ENCODE measurements at places on chromosomes 7 and 10. TPM values are rescaled to one million over a fixed set of nuclear protein-coding genes. Genes with fewer than 3 reads are reported as not detected.
A peak's percentile ranks its signal among the peaks of the same experiment; 100 is the strongest.

DNA sequence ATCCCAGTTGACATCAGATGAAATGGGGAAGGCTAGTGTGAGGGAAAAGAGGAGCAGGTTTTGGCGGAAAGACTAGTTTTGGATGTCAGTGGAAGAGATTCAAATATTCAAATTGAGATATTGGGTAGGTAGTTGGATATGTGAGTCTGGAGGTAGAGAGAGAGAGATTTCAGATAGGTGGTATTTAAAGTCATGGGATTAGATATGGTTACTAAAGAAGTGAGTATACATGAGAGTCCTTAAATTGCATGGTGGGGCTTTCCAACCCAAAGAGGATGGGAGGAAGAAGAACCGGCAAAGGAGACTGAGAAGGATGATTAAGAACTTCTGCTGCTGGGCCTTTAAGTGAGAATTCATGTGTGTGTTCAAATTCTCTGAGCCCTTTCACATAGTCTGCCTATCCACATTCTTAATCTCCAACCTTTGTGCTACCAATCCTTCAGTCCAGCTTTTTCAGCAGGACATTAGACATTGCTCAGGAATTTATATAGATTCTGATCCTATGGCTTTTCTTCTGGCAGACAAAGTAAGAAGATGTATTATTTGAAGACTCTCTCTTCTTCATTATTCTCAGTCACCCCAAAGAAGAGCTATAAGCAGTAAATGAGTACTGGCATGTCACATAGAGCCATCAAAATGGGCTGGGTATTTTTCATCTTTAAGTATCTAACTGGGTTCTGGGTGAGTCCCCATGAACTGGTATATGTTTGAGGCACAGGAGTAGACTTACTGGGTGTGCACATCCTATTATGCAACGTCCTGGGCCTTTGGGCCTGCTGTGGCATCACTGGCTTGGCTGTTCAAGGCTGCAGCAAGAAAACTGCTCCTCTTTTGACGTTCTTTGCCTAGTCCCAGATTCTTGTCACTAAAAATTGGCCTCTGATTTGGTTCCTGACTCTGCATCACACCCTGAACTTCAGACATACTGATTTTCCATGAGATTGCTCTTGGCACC is 33.6 kb downstream of the ST7 start:
- DNase-seq: no peak

Gene CTAGE8
- 0.96 TPM for total RNA-seq

DNA sequence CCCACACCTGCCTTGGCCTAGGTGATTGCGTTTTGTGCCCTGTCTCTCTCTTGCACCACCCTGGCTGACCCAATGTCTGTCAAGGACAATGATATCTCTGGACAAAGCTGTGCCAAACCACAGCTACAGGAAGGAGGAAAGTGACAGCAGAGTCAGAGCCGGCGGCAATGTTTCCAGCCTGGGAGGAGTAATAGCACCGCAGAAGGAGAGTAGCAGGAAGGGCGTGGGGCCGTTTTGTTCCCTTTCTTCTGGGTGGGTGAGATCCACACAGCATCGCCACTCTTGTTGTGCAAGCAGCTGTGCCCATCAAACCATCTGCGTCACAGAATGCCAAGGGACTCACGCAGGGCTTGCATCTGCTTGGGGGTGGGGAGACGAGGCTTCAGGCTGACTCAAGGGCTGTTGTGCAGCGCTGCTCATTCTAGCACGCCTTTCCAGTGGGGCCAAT is 341.6 kb upstream of the AUTS2 start:
- DNase-seq: no peak

Gene MMD2
- total RNA-seq: not detected

GRCh38 chr7:159020987-159021386 is 123.7 kb downstream of the VIPR2 start:
- no peak for DNase-seq

DNA sequence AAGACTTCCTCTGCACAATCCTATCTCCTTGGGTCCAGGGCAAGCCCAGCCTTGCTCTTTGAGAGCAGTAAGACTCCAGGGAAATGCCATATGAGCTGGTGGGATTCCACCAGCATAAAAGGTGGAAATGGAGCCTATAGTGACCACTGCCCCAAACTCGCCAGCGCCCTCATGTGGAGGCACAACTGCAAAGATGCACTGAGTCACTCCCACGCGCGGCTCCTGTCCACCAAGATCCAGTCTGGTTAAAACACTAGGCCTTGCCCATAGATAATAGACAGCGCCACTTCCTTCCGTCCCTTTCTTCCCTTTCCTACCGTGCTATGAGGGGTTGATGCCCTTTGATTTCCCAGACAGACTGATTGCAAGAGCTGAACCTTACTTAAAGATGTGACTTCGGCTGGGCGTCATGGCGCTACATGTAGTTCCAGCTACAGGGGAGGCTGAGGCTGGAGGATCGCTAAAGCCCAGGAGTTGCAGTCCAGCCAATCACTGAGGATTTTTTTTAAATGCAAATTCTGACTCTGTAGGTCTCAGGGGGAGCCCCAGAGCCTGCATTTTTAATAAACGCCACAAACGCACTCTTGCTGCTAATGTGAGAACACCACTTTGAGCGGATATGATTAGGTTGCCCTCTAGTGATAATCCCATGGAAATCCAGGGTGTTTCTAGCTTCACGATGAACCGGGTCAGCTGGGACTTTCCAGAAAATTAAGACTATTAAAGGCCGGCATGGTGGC is 136.5 kb downstream of the EPC1 start:
- DNase-seq: peak; percentile 44

DNA sequence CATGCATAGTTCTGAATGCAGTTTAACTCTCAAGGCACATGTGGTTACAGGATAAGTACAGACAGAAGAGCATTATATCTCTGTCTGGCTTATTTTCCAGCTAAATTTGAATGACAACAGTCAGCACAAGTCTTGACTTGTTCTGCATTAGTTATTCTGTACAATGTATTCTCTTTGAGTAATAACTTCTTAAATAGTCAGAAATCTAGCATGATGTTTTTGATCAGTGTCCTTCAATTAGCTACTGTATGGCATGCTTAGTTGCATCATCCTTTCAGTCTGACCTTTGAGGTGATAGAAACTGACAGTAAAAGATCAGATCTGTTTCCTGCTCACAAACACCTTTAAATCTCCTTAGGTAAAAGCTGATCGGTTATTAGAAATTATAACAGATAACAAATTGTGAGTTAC is 118.1 kb downstream of the ARL4A start:
- peak; percentile 67 for DNase-seq

DNA sequence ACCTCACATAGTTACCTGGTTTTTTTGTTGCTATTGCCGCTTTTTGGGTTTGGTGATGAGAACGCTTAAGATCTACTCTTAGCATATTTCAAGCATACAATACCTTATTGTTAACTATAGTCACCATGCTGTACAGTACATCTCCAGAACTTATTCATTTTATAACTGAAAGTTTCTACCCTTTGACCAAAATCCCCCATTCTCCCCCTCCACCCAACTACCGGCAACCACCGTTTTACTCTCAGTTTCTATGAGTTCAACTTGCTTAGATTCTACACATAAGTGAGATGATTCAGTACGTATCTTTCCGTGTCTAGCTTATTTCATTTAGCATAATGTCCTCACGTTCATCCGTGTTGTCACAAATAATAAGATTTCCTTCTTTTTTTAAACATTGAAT is 86.7 kb upstream of the IL6 start:
- DNase-seq: no peak

Gene HOXA3
- 11.0 TPM for total RNA-seq

DNA sequence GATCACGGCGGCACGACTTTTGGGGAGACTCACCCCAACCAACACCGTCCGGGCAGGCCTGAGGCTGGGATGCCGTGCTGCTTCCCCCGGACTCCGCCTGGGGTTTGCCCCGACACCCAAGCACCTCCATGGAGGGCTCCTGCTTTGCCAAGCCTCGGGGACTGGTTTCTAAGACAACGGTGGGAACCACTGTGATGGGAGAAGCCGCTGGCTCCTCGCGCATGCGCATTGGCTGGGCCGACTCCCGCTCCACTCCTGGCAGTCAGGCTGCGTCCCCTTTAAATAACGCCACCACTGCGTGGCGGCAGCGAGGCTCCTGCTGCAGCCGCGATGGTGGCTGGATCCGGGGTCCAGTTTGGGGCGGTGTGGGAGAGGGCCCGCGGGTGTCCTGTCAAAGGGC is 201.0 kb downstream of the ZNF716 start:
- DNase-seq: no peak

DNA sequence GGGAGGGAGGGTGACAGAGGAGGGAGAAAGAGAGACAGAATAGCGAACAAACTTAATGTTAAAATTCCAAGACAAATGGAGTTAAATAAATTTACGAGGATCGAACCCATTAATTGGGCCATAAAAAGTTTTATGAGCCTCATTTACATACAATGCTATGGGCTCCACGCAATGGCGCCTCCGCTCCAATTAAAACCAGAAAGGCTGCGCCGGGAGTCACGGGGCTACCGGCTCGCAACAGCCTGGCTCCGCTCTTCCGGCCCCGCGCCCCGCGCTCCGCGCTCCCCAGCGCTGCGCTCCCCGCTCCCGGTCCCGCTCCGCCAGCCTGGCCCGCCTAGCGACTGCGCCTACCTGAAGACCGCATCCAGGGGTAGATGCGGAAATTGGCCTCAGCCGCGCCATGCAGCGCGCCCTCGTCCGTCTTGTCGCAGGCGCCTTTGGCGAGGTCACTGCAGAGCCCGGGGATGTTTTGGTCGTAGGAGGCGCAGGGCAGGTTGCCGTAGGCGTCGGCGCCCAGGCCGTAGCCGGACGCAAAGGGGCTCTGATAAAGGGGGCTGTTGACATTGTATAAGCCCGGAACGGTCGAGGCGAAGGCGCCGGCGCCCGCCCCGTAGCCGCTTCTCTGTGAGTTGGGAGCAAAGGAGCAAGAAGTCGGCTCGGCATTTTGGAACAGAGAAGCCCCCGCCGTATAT is 513 bp downstream of the HOXA7 start:
- DNase-seq: peak; percentile 55

GRCh38 chr7:92641921-92642511 is 51.8 kb upstream of the FAM133B start:
- peak; percentile 89 for DNase-seq

Gene SEC31B
- total RNA-seq: 6.3 TPM

GRCh38 chr7:42156291-42156865 is 80.6 kb downstream of the GLI3 start:
- DNase-seq: peak; percentile 68

Gene ICA1
- 8.5 TPM for total RNA-seq

- no peak for DNase-seq
Observed at GRCh38 chr10:9833942-9834341, 1183.7 kb upstream of the CELF2 start.

DNA sequence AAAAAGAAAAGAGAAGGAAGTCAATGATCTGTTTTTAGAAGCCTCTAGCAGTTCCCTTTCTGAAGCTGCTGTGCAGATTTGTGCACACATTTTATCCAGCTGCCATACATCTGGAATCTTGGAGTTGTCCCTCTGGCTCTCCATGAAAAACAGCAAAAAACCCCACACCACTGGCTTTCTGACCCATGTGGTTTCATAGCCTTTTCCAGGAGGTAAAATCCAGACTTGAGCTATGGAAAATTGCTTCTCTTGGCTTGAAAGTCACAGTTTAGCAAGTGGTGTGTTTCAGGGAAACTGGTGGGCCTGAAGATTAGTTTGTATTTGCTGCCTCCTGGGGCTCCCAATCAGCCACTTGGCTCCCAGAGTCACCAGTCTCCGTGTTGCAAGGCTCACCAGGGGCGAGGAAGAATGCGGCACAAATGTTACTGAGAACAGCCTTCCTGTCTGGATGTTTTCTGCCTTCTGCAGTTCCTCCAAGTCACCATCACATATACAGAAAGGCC is 50.1 kb upstream of the ADRB1 start:
- DNase-seq: no peak

Gene PTPRN2
- total RNA-seq: 0.33 TPM

DNA sequence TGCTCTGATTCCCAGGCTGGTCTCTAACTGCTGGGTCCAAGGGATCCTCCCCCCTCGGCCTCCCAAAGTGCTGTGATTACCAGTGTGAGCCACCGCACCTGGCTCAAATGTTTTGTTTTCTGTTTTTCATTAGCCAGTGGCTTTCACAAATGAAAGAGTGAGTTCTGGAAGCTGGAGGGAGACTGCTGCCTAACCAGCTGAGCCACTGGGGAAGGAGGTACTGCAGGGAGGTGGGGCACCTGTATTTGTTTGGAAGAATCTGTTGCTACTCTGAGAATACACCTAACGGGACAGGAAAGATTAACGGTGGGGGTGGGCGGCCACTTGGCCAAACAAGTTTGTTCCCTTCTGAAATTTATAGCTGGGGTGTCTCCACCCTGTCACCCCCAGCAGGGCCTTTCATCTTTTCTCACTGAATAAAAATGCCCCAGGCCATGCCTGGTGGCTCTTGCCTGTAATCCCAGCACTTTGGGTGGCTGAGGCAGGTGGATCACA is 4.7 kb downstream of the STOX1 start:
- no peak for DNase-seq

Gene C10orf88
- total RNA-seq: 12.3 TPM

DNA sequence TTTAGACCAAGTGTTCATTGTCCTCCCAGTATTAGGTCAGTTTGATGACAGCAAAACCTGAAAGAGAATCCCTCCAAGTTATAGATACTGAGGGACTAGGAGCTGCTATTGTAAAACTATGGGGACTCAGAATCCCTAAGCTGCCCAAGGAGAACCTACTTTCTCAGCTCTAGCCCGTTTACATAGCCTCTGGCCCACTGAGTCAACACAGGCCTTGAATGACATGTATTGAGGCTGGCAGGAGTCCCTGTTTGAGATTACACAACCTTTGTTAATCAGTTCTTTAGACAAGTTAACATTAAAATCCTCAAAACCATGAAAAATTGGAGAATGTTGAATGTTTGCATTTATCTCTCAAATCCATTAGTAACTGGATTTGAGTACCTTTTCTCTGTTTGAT is 1079.0 kb downstream of the KCNMA1 start:
- peak; percentile 45 for DNase-seq

DNA sequence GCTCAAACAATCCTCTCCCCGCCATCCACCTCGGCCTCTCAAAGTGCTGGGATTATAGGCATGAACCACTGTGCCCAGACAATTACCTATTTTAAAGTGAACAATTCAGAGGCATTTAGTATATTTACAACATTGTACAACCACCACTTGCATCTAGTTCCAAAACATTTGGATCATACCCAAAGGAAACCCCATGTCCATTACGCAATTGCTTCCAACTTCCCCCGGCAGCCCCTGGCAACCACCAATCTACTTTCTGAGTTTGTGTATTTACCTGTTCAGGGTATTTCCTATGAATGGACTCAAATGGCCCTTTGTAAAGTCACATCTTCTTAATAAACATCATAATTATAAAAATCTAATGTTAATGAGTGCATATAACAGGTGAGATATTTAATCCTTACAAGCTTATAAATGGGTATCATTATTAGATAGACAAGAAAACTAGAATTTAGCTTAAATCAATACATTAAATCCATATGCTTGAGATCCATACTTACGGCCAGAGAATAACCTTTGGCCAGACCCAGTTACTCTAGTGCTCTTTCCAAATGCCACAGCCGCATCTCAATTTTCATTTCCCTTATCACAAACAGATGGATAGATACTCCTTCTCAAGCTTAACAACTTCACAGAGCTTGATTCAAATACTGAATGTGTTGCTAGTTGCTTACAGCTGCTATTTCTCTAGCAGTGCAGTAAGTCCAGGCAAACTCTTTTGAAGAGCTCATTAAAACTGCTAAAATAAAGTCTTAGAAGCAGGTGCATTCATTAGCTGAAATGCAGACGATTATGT is 133.4 kb upstream of the MKLN1 start:
- peak; percentile 31 for DNase-seq

Gene PPP1R17
- not detected for total RNA-seq

Gene CLCN1
- total RNA-seq: under 0.01 TPM

All from mammary epithelial cell (primary cell).